Pons (tissue), 1 donor: ENCODE measurements at places on chromosomes 1 and 21.

DNA sequence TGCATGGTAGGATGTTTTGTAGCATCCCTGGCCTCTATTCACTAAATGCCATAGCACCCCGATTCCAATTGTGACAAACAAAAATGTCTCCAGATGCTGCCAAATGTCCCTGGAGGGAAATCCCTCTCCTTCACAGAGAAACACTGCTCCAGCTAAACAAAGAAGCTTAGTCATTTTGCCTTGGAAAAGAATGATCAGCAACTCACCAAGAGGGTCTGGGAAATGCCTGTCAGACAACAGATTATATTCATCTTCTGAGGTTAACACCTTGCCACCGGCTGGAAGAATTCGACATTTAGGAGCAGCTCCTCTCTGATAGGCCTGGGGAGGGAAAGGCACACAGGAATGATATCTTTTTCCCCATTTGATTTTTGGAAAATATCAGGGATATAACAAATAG lies 84.4 kb downstream of the NIBAN1 start:
- DNase-seq: no peak

DNA sequence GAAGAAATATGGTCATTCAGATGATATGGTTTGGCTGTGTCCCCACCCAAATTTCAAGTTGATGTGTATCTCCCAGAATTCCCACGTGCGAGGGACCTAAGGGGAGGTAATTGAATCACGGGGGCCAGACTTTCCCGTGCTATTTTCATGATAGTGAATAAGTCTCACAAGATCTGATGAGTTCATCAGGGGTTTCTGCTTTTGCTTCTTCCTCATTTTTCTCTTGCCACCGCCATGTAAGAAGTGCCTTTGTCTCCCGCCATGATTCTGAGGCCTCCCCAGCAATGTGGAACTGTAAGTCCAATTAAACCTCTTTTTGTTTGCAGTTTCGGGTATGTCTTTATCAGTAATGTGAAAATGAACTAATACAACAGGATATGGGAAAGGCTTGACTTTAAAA lies 1.4 kb upstream of the DPM3 start:
- no peak for DNase-seq

GRCh38 chr21:42580793-42581321 lies 67.2 kb downstream of the SLC37A1 start:
- no peak for DNase-seq

DNA sequence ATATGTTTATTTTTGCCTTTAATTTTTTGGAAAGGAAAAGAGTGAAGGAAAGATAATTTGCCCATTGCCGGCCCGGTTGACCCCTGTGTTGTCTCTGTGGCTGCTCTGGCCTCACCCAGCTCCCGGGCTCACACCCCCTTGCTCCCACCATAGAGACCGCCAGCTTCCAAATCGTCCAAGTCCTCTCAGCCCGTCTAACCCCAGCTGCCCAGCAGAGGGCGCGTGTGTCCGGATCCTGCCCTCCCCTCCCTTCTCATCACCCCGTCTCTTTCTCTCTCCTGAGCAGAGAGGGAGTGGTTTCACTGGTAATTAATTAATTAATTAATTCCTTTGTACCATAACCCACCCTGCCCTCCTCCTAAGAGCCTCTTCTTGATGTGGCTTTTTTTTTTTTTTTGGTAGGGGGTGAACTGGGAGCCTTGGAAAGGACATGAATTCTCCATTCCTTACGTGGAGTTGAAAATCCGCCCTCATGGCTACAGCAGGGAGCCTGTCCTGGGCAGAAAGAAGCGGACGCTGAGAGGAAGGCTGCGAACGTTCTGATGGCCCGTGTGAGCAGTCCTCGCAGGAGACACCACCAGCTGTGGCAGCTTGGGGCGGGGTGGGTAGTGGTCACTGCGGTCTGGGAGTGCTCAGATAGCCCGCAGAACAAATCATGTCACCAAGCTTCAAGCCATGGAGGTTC lies 45.9 kb downstream of the KIAA0040 start:
- DNase-seq: no peak

DNA sequence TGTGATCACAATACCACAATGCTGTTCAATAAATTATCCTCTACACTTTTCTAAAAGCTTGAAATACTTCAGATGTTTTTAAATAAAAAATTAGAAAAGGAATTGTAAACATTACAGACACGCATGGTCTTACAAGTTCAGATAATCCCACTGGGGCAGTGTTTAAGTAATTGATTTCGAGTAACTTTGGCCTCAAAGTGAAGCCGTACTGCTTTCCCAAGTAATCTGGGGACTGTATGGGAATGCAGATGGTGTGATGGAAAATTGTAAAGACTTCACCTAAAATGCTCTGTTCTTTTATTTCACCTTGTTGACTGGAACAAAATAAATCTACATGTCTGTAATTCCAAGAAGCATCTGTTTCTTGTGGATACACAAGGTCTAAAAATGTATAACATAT lies 401.7 kb upstream of the LYPLAL1 start:
- no peak for DNase-seq

GRCh38 chr21:33875026-33875695 lies 40.4 kb downstream of the ATP5PO start:
- no peak for DNase-seq

GRCh38 chr1:209432443-209432825 lies 151.1 kb upstream of the CAMK1G start:
- no peak for DNase-seq

DNA sequence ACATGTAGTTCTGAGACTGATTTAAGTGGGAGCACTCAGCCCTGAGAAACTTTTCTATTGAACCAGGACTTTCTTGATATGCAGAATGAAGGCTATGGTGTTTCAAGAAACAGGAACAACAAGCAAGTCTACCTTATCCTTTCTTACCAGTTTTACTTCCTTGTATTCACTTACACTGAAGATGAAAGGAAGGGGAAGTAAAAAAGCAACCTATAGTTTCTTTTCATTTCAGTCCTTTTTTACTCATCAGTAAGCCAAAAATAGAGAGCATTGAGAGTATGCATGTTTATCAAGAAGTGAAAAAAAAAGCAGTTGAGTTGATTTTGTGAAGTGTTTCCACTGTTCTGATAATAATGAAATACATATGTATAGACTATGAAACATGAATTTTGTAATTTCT lies 1010.3 kb downstream of the AMY1C start:
- DNase-seq: peak; percentile 46

DNA sequence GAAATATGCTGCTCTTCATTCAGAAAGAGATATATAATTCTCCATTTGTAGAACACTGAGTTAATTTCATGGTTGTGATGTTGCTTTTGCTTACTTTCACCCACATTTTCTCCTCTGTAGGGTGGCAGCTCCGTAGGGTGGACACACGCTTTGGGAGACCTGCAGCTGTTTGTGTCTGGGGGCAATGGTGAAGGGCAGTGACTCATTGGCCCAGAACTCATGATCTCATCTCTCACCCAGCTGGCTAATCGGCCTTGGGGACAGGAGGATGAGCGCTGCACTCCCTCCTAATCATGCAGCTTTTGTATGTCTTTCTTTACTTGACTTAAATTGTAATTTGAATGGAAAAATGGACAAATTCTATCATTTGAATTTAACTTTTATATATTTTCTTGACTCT lies 9.6 kb downstream of the DISC1 start:
- no peak for DNase-seq

- peak; percentile 63 for DNase-seq
Observed at GRCh38 chr1:14606632-14607031, 8.1 kb downstream of the KAZN start.

DNA sequence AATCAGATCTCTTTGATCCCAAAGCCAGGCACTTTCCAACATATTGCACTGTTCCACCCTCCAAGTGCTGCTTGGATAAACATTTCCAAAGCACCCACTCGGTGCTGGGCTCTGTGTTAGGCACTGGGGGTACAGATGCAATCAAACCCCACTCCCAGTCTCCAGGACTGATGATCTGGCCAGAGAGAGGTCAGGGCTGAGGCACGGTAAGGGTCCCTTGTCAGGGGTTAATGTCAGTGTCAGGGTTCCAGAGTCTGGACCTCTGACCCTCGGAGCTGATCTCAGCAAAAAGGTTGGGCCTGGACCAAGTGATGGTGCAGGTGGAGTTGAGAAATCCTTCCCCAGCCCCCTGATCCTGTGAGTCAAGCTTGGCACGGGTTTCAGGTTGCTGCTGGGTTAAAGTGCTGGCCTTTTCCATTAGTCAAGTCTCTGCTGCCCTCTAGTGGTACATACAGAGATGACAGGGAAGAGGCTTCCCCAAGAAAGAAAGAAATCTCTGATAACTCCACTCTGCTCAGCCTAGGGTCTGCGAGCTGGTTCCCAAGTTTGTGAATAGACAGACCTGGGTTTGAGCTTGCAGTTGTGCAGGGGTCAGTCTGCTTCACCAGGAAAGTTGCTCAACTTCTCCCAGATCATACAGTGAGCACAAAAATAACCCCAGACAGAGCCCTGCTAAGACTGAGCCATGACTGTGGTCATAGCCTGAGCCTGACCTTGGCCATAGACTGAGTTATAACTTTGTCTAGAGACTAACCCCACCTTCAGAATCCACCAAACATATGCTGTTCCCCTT lies 74.6 kb downstream of the DMRTA2 start:
- DNase-seq: peak; percentile 78

DNA sequence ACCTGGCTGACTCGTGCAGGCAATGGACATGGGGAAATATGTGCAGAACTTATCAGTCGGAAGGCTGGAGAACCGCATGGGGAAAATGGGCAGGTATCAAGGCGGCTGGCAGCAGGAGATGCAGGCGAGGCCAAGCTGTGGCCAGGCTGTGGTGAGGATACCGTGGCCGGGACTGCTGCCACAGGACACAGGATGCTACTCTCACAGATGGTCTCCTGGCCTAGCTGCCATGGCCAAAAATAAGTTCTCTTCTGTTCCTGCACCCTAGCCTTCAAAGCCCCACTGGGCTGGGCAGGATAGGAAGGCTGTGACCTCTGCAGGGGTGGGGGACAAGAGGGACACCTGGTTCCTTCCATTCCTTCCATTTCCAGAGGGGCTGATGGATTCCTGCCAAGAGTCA lies 26.4 kb downstream of the TEX35 start:
- DNase-seq: no peak

- DNase-seq: no peak
Observed at GRCh38 chr1:172510479-172510878, 22.5 kb upstream of the SUCO start.

GRCh38 chr1:104526158-104526795 lies 776.6 kb downstream of the AMY1C start:
- DNase-seq: no peak

- peak; percentile 39 for DNase-seq
Observed at GRCh38 chr1:169892927-169893644, 610 bp downstream of the SCYL3 start.

DNA sequence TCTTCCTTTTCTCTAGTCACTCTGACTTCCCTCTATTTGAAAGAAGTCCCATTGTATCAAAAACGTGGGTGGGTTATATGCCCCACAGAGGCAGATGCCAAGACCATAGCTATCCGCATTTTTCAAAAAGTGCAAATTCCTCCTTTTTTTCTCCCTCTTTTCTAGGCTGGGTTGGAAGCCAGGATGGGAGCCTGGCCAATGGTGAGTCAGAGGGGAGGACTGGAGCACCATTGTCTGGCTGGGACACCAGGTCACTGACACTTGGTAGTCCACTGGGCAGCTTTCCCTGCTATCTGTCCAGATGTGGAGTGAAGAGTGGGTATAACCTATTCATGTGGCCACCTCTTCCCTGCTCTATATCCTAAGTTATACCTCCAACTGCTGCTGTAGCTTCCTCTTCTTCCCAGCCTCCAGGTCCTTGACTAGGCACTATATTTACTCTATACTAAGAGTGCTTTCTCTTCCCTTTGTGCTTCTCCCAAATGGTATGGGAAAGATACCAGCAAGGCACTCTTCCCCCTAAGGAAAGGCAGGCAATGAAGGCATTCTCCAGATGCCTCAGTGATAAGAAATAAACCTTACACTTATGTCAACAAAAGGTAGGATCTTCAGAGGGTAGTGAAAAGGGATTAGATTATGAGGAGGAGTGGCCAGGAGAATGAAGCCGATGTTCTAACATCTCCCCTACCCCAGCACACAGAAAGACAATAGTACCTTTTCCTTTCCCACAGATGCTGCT lies 12.9 kb downstream of the PI4KB start:
- peak; percentile 98 for DNase-seq

- DNase-seq: peak; percentile 37
Observed at GRCh38 chr1:230609208-230609607, 33.1 kb upstream of the COG2 start.

DNA sequence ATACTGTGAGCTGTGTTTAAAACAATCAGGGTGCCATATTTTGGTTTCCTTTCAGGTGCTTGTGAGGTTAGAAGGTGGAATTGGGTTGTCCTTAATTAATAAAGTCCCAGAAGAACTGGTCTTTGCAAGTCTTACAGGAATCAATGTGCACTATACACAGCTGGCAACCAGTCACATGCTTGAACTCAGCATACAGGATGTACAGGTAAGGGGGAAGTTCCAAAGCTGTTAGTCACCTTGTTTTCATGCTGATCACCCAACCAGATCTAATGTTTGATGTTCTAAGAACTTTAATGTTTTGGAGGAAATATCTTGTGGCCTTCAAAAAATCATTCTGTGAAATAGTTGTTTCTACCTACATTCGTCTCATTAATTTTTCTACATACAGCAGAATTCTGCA lies 156.3 kb downstream of the VPS13D start:
- DNase-seq: no peak
